HT-29 (cell line): ENCODE measurements at places on chromosomes 16 and 17.

GRCh38 chr17:39416141-39416540 lies 14.7 kb upstream of the FBXL20 start:
- no peak for DNase-seq

GRCh38 chr16:81241706-81242105 lies 3.2 kb downstream of the BCO1 start:
- no peak for DNase-seq

GRCh38 chr17:37574427-37574826 lies 34.8 kb downstream of the SYNRG start:
- DNase-seq, result no peak

DNA sequence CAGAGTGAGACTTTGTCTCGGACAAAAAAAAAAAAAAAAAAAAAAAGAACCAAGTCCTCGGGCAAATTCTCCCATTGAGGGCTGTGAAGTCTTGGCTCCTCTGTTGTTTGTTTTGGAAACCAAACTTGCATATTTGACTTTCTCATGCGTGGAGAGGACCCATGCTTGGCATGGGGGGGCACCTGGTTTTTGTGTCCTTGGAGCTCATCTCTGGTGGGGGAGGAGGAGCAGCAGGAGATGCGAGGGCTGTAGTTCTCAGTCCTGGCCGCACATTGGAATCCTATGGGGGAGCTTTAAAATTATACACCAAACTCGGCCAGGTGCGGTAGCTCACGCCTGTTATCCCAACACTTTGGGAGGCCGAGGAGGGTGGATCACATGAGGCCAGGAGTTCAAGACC lies 74.5 kb downstream of the ABCC6 start:
- DNase-seq, result no peak

DNA sequence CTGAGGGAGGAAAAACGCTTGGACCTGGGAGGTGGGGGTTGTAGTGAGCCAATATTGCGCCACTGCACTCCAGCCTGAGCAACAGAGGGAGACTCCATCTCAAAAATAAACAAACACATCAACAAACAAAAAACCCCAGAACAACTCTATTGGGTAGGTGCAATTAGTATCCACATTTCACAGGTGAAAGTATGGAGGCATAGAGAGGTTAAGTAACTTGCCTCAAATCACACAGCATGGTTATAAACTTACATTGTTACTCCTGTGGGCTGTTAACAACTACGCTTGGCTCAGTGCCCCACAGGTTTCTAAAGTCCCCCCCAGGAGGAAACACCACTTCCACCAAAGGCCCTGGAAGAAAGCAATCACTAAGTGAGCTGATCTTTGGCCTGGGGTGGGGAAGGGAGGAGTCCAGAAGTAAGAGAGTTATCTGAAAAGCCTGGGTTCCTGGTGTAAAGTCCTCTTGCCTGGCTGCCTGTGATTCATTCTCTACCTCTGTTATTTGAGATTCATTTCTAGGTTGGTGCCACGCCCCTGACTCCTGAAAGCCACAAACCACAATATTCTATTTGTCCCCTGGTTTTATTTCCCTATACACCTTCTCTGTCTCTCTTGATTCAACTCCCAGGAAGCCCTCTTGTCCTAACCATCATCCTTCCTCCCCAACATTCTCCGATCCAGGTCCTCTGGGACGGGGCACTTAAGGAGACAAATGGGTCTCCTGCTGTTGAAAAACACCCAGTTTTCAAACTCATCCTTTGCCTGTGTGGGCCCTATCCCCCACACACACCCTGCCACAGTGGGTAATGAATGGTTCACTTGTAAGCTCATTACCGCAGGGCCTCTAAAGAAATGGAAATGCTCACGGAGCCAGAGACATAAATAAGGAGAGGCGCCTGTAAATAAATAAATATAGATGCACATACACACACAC lies 195.4 kb downstream of the XYLT1 start:
- peak; percentile 91 for DNase-seq

GRCh38 chr16:64656471-64656870 lies 465.4 kb downstream of the CDH11 start:
- DNase-seq, result no peak

- DNase-seq, result peak; percentile 16
Observed at GRCh38 chr17:10357768-10358167, 15.0 kb downstream of the MYH13 start.

DNA sequence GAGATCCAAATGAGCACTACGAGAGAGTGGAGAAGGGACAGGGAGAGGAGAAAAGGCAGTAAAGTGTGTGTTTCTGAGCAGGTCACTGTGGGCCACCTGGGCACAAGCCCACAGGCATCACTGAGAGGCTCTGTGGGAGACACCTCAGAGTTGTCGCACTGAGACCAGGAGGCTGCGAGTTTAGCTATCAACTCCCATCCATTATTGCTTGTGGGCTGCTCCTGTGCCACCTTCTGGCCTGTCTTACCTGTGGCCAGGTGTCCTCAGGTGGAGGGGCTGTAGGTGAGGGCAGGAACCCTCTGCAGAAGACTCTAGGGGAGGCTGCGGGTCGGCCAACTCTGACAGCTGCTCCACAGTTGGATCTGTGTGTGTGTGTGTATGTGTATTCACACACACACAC lies 2.5 kb upstream of the PRR29 start:
- DNase-seq, result no peak

GRCh38 chr17:3794557-3795389 lies 6.2 kb downstream of the ITGAE start:
- DNase-seq, result no peak

DNA sequence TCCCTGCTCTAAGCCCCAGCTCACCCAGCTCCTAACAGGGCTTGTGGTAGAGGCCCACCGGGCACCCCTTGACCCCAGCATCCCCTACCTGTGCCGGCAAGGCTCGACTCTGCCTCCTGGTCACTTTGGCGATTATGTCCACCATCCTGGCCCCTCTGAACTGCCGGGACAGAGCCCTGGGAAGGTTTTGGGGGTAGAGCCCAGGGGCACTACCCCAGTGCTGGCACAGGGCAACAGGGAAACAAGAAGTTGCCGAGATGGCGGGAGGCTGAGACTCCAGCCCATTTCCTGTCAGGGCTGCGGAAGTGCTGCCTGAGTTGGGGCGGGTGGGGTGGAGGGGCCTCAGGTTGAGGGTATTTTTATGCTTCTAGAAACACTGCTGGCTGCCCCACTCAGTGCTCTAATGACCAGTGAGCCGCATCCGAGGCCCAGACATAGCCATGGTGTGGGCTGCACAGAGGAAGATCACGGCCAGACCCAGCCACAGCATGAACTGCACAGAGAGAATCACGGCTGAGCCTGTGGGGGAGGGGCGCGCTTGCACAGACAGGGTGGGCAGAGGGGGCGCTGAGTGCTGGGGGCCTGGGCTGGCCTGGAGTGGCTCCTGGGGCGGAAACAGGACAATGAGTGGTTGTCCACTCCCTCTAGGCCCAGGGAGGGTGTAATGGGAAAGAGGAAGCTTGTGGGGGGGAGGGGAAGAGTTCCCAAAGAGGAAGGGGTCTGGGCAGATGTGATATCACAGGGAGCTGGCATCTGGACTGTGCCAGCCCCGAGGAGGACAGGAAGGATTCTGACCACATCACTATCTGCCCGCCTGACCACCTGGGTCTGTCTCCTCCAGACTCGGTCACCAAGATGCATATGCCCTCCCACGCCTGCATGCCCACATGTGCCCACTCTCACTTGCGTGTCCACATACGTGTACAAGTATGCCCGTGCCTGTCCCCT lies 22.3 kb downstream of the ARHGAP27 start:
- no peak for DNase-seq

GRCh38 chr17:63996430-63997182 lies 1.5 kb upstream of the PRR29 start:
- no peak for DNase-seq

DNA sequence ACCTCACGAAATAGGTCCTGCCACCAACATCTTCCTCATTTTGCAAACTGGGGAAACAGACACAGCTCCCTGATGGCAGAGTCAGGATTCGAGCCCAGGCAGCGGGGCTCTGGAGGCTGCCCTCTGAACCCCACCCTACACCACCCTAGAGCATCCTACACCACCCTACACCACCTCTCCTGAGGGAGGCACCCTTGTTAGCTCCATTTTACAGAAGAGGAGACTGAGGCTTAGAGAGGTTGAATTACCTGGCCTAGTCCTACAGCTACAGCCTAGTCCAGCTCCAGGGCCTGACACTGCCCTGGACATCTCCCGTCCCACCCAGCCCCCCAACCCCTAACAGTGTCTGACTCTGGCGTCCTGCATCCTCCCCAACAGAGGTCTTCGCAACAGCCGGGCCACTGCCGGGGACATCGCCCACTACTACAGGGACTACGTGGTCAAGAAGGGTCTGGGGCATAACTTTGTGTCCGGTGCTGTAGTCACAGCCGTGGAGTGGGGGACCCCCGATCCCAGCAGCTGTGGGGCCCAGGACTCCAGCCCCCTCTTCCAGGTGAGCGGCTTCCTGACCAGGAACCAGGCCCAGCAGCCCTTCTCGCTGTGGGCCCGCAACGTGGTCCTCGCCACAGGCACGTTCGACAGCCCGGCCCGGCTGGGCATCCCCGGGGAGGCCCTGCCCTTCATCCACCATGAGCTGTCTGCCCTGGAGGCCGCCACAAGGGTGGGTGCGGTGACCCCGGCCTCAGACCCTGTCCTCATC lies 3.2 kb upstream of the NECAB2 start:
- DNase-seq, result no peak

- no peak for DNase-seq
Observed at GRCh38 chr16:20380782-20381181, 23.8 kb downstream of the PDILT start.

DNA sequence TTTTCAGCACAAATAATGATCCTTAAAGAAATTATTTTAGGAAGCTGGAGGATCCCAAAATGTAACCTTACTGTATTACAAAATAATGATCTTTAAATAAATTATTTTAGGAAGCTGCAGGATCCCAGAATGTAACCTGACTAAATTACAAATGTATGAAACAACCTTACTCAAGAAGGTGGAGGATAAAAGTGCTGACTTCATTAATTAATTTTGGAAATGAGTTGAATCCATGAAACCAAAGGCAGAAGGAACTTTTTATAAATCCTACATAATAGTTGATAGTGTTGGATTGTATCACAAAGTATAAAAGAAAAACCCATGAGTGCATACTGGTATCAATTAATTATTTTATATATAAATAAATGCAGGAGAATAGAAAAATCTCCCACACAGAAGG lies 859.9 kb downstream of the KCNJ2 start:
- DNase-seq, result no peak

DNA sequence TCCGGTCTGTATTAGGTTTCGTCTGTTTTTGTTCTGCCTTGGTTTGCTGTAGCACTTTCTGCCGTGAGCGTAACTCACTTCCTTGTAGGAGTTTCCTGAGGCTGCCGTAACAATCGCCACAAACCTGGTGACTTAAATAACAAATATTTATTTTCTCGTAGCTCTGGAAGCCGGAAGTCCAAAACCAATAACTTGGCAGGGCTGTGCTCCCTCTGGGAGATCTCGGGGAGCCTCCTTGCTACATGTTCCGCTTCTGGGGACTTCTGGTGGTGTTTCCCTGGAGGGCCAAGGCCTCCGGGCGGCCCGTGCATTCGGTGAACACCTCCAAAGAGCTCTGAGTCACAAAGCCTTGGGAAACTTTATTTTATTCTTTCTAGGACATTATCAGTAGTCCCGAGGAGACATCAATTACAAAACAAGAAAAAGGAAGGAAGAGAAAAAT lies 6.8 kb upstream of the WDR45B start:
- peak; percentile 84 for DNase-seq

DNA sequence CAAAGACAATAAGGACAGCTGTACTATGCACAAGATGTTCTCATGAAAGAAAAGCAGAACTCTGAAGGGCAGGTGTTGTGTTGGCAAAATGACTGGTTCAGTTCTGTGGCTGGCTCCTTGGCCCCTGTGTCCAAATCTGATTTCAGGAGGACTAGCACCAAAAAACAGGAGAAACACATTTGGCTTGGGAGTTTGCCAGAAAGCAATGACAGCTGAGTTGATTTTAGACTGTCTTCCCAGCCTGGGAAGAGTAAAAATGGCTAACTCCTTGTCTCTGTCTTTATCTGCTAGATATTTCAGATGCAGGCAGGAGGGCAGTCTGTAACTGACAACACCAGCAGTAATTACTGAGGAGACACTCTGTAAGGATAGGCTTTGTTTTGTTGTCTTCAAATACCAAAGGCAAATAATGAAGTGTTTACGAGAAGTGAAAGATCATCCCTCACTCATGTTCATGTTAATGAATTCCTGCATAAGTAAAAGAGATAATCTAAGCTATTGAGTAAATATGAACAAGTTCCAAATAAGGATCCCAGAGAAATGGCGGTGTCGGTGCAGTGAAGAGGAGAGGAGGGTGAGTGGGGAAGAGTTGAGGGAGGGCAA lies 989.0 kb downstream of the CDH11 start:
- no peak for DNase-seq

GRCh38 chr17:29140051-29140621 lies 40.1 kb downstream of the MYO18A start:
- DNase-seq, result peak; percentile 57

DNA sequence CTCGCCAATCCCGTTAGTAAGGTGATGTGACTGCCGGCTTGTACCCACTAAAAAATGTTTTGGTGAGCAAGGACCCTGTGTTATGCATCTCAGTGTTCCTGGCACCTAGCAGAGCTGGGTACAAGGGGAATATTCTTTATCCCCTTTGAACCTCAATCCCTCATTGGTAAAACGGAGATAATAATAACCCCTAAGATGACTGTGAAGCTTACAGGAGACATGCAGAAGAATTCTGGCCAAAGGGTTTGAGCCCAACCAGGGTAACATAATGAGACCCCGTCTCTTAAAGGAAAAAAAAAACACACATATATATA lies 896 bp downstream of the GGA2 start:
- peak; percentile 20 for DNase-seq

GRCh38 chr16:4244254-4245076 lies 2.6 kb upstream of the SRL start:
- no peak for DNase-seq

GRCh38 chr17:65312718-65313377 lies 175.7 kb downstream of the RGS9 start:
- no peak for DNase-seq

DNA sequence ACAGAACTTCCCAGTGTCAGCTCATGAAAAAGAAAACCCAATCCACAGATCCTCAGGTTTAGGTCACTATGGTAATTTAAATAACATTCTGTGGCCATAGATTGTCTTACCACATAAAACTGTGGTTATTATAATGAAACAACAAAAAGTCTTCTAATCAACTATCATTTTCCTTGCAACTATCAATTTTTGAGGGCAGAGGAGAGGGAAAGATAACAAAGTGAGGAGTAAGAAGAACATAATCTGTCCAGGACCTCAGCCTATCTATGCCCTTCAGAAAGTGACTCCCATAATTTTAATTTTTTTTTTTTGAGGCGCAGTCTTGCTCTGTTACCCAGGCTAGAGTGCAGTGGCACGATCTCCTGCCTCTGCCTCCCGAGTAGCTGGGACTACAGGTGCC lies 4.0 kb upstream of the GGNBP2 start:
- DNase-seq, result no peak

- no peak for DNase-seq
Observed at GRCh38 chr17:27475070-27475673, 18.9 kb downstream of the KSR1 start.

DNA sequence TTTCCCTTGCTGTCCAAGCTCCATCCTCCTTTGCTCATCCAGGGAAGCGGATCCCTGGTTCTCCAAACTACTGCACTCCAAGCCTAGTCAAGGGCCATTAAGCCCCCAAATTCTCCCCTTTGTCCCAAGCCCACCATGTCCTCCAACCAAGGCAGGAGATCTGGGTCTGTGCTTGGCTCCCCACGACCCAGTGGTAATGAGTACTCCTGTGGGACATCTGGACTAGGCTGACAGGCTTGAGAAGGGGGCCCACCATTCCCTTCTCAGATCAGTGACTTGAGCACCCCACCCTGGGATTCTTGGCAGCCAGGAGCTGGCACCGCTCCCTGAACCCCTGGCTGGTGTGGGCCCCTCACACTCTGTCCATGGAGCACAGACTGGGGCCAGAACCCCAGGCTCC lies 17.1 kb downstream of the OSBPL7 start:
- DNase-seq, result no peak
